ENCODE measurements at places on chromosomes 5 and 9.
A peak's percentile ranks its signal among the peaks of the same experiment; 100 is the strongest.

- no peak for DNase-seq
These were observed 54.4 kb upstream of the CTSL start for GRCh38 chr9:87671478-87671877.

DNA sequence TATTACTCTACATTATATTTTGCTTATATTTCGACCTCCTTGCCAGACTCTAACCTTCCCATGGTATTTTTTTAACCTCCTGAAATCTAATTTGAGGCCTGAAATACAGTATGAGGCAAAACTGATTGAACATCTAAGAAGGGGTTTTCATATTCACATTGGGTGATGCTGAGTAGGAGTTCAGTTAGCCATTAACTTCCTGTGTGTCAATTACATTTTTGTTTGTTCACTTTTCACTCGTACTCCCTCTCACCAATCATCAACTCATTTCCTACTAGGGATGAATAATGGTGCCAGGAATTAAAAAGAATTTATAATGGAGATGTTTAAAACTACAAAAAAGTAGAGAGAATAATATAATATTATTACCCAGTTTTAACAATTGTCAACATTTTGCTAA, 27.6 kb upstream of the GLRA1 start:
- no peak for DNase-seq

- DNase-seq = no peak
These were observed 179.7 kb upstream of the HAPLN1 start for GRCh38 chr5:83900306-83900705.

GRCh38 chr5:1399737-1400136, 45.5 kb downstream of the SLC6A3 start:
- no peak for DNase-seq

GRCh38 chr5:89191374-89191773, 308.4 kb upstream of the MEF2C start:
- DNase-seq = no peak

DNA sequence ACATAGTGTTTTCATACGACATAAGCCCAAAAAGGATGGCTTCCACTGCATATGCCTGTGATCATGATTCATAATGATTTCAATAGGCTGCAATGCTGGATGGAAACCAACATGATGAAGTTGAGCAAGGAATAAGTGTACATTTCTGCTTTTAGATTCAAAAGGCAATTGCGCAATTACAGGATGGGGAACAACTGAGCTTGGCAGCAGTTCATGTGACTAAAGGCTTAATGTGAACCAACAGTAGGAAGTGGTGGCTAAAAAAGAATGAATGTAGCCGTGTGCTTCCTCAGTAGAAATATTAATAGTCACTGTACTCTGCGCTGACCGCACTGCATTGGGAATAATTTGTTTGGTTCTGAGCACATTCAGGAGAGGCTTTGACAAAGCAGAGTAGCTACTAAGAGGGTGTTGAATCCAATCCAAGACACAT, 51.2 kb downstream of the SLC1A3 start:
- no peak for DNase-seq

DNA sequence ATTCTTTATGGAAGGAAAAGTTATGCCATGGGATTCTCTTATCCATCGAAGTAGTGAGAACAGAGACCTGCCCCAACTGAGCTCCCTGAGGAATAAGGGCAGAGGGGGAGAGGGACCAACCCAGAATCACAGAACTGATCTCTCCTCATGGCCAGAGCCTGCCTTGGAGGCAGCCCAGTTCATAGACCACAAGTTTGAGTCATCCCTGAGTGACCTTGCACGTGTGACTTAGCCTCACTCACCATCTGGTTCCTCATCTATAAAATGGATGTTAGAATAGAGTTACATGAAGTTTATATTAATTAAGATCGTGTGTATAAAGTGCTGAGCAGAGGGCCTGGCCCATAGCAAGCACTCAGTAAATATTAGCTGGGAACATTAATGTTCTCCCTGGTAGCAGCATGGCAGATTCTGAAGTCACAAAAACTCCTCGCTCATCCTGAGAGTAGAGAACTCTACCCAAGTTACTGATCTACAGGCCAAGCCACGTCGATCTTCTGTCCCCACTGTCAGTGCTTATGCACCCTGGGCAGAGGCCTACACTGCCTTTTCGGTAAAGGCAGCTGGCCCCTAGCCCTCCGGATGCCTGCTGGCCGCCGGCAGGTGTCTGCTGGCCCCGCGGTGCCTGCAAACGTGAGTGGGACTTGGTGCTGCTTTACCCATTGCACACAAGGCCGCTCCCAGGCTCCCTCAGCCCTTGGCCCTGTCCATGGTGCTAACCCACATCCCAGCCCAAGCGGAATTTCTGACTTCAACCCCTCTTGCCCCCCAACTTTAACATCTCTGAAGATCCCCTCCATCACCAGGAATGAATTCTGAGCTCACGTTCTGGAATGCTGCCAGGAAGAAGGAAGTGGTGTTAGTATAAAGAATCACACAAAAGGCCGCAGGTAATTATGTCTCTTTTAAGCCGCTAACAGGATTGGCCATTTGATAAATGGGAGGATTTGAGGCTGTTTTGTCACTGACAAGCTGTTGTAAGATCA, 61.1 kb upstream of the ARAP3 start:
- no peak for DNase-seq

GRCh38 chr9:108142504-108143201, 653.1 kb upstream of the KLF4 start:
- no peak for DNase-seq

GRCh38 chr5:19531374-19531952, 456.5 kb downstream of the CDH18 start:
- no peak for DNase-seq

DNA sequence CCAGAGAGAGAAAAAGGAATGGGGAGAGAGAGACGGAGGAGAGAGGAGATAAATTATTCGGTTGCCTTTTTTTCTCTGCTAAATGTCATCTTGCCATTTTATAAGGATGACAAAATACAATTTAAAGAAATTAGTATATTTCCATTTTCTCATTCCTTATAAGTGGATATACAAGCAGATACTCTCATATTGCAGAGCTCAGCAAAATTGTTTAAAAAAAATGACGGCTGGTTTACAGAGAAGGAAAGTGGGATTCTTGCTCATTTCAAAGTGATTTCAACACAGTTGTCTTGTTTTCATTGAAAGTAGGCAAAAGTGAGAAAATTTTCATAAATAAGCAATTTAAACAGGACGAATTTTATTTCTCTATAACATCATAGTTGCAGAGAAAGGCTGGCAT, 641.9 kb upstream of the CDH6 start:
- no peak for DNase-seq

DNA sequence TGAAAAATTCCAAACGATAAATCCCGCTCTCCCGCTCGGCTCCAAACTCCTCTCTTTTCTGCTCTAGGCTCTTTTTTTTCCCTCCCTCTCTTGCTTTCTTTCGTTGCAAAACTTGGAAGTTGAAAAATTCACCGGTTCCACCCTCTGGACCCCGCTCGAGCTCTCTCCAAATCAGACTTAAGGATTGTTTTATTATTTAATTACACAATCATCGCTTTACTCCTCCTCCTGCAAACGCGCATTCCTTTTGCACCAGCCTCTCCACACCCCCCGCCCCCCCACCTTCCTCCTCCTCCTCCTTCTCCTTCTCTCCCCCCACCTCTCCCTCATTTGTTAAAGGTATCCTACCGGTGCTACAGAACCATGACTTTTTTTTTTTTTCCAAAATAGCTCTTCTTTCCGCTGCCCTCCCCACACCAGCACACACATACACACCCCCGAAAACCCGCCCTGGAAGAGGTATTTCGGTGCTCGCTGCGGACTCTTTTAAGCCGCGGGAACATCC, 535 bp upstream of the NFIB start:
- no peak for DNase-seq

GRCh38 chr9:131731644-131732043, 8.2 kb downstream of the RAPGEF1 start:
- DNase-seq = no peak

- DNase-seq = no peak
These were observed 368.3 kb downstream of the ENC1 start for GRCh38 chr5:74272024-74272775.

DNA sequence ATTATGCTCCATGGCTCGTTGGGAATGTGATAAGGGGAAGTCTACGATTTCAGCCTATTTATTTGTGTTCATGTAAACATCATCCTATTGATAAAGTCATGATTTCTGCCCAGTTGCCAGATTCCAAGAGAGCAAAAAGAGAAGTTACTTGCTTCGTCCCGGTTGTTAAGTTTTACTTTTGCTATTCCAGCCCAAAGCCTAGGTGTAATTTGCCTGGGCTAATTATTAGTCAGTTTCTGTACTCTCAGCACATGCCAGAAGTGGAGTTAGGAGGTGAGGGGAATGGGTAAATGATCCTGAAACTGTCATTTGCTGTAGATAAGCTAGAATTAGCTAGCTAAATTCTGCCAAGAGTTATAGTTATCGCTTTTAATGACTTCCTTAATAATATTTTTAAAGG, 4.5 kb upstream of the ANKH start:
- DNase-seq = no peak

DNA sequence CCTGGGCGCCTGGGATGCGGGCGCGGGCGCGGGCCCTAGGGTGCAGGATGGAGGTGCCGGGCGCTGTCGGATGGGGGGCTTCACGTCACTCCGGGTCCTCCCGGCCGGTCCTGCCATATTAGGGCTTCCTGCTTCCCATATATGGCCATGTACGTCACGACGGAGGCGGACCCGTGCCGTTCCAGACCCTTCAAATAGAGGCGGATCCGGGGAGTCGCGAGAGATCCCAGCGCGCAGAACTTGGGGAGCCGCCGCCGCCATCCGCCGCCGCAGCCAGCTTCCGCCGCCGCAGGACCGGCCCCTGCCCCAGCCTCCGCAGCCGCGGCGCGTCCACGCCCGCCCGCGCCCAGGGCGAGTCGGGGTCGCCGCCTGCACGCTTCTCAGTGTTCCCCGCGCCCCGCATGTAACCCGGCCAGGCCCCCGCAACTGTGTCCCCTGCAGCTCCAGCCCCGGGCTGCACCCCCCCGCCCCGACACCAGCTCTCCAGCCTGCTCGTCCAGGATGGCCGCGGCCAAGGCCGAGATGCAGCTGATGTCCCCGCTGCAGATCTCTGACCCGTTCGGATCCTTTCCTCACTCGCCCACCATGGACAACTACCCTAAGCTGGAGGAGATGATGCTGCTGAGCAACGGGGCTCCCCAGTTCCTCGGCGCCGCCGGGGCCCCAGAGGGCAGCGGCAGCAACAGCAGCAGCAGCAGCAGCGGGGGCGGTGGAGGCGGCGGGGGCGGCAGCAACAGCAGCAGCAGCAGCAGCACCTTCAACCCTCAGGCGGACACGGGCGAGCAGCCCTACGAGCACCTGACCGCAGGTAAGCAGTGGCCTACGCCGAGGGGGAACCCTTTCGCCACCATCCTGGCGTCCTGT, at the start of gene EGR1:
EGR1 (plus strand) TSS at position 219 of the 864 bp plus-strand sequence; CDS start at position 502, 283 bp downstream.
- peak; percentile 68 for DNase-seq

- DNase-seq = no peak
These were observed 81.5 kb upstream of the CHD1 start for GRCh38 chr5:99010294-99010693.

DNA sequence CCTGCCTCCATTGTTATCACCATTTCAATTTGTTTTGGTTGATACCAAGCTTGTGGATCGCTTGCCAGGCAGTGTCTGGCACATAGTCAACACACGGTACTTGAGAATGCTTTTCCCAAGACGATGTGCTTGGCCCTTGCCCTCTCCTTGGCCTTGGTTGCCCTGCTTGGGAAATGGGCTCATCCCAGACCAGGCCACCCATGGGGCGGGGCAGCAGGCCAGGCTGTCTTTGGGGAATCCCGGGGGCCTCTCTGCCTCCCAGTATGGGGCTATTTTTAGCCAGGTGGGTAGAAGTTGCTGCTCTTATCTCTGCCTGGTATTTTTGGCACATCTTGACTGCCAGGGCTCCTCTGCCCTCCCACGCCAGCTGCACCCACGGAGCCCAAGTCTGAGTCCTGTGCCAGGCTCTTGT, 49.9 kb downstream of the LMX1B start:
- DNase-seq = no peak

- no peak for DNase-seq
These were observed 66.7 kb downstream of the SIL1 start for GRCh38 chr5:139131465-139131864.

- no peak for DNase-seq
These were observed 130.1 kb upstream of the ADRA1B start for GRCh38 chr5:159786201-159786600.

- no peak for DNase-seq
These were observed 13.3 kb upstream of the PITX1 start for GRCh38 chr5:135047347-135047695.

- no peak for DNase-seq
These were observed 41.9 kb upstream of the RIC1 start for GRCh38 chr9:5587024-5587423.

- DNase-seq = no peak
These were observed 18.8 kb downstream of the BRD8 start for GRCh38 chr5:138159666-138160065.

DNA sequence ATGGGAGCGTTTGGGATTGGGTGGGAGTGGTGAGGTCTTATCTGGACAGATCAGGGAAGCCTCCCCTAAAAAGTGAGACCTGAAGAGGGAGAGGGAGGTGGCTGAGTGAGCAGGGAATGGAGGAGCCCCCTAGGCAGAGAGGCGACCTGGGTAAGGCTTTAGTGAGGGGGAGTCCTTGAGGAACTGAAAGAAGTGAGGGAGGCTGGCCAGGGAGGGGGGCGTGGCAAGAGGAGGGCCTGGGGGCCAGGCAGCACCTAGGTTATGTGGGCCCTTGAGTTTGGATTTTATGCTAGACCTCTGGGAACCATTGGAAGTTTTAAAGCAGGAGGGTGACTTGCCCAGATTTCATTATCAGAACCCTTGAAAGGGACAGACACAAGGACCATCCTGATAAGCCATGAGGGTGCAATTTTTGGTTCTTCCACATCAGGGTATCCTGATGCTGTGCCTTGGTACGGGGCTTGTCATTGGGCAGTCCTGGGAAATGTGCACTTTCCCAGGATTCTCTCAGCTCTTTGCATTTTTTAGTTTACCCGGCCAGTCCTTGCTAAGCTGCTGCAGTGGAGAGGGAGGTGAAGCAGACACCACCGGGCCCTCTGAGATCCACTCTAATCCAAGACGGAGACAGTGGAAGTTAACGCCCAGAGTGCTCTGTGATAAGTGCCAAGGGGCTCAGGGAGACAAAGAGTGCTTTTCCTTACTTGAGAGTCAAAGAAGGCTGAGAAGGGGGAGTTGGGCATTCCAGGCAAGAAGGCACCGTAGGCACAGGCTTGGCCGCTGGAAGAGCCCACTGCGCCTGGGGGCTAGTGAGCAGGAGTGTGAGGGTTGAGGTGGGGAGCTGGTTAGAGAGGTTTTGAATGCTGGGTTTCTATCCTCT, 16.1 kb downstream of the GSN start:
- no peak for DNase-seq

DNA sequence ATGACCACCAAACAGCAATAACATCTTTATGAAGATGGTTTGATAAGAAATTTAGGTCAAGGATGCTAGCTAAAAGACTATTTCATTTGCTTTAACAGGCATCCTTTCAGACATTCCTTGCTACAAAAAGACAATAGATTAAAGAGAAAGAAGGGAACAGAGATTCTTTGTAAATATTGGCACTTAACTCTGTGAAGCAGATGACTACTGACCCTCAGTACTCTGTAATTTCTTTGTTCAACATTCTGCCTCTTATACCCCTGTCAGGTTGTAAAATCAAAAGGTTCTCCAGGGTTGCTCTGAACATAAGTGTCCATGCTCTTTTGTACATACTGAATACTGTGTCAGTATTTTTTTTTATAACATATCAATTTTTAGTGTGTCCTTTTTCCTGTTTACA, 610.6 kb upstream of the GRAMD2B start:
- DNase-seq = no peak
